M059J (cell line): ENCODE measurements at places on chromosomes 7 and 10.
A peak's percentile ranks its signal among the peaks of the same experiment; 100 is the strongest.

- DNase-seq: no peak
Measured at GRCh38 chr10:78328592-78329404, 295.1 kb downstream of the RPS24 start.

- DNase-seq: peak; percentile 80
Measured at GRCh38 chr10:8069627-8070026, 15.1 kb downstream of the GATA3 start.

- DNase-seq: no peak
Measured at GRCh38 chr7:51108134-51108533, 208.5 kb downstream of the COBL start.

- DNase-seq: peak; percentile 86
Measured at GRCh38 chr7:148527717-148528168, 62.8 kb upstream of the C7orf33 start.

- DNase-seq: peak; percentile 73
Measured at GRCh38 chr10:29102233-29102632, 186.6 kb upstream of the LYZL1 start.

DNA sequence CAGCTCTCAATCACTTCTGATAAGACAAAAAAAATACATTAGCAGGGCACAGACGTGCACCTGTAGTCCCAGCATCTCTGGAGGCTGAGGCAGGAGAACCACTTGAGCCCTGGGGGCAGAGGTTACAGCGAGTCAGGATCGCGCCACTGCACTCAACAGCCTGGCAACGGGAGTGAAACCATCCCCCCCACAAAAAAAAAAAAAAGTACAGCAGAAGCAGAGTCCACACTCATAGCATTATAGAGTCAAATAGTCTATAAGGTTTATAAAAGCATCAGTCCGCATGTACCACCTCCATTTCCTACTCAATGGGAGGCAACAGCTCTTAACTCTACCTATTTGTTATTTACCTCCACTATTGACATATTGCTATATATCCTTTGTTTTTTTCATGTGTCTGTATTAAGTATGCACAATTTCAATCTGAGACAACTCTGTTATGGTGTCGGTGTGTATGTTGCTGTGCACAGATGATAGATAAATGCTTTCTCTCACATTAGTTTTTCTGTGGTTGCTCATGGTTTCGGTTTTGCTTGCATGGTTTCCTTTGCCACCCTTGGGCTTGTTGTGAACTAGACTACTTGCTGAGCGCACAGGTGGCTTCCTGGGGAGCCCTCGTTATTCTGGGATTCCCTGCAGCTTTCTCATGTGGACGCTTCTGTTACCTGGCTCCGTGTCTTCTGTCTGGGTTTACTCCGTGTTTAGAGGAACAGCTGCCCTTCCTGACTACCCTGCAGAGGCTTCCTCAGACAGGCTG lies 40.4 kb downstream of the PROSER2 start:
- DNase-seq: no peak

DNA sequence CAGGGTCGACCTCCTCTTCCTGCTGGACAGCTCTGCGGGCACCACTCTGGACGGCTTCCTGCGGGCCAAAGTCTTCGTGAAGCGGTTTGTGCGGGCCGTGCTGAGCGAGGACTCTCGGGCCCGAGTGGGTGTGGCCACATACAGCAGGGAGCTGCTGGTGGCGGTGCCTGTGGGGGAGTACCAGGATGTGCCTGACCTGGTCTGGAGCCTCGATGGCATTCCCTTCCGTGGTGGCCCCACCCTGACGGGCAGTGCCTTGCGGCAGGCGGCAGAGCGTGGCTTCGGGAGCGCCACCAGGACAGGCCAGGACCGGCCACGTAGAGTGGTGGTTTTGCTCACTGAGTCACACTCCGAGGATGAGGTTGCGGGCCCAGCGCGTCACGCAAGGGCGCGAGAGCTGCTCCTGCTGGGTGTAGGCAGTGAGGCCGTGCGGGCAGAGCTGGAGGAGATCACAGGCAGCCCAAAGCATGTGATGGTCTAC lies 46.9 kb downstream of the VWA2 start:
- no peak for DNase-seq

- DNase-seq: no peak
Measured at GRCh38 chr10:97065686-97066660, 119.8 kb downstream of the SLIT1 start.

- DNase-seq: peak; percentile 67
Measured at GRCh38 chr10:788796-789748, 99.6 kb upstream of the DIP2C start.

DNA sequence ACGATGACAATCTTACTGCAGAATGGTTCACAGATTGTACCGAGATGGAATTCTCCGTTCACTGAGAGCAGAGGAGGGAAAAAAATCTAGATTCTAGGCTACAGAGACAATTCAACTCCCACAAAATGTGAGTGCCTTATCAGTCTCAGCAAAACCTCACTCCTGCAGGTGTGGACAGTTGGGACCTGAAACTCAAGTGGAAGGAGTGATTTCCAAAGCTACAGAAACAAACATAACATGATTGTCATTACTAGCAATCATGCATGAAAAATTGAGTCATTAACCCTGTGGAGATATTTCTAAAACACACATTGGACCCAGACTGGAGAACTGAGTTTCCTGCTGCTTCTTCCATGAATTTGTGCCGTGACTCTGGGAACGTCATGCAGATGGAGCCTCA lies 70.3 kb downstream of the CALML3 start:
- peak; percentile 40 for DNase-seq

GRCh38 chr7:132457658-132458057 lies 118.6 kb downstream of the PLXNA4 start:
- no peak for DNase-seq

DNA sequence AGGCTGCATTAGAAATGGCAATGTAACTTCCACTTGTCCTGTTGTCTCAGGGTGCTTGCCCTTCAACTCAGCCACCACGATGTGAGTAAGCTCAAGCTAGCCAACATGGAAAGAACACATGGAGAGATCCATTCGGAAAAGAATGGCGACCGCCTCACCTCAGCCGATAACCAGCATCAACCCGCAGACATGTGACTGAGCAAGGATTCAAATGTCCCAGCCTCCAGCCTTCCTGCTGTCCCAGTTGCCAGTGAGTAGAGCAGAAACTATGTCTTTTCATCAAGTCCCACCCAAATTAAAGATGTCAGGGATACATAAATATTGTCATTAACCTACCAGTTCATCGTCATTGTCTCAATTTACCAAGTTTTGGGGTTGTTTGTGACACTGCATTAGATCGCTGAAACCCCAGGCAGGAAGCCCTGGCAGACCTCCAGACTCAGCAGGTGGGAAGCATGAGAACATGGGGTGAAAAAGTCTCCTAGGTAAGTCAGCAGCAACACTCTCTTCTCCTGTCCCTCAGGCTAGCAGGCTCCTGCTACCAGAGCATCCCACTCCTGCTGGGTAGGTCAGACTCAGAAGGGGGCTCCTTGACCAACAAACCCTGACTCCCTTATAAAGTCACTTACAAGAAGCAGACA lies 67.0 kb downstream of the OSBPL3 start:
- no peak for DNase-seq

DNA sequence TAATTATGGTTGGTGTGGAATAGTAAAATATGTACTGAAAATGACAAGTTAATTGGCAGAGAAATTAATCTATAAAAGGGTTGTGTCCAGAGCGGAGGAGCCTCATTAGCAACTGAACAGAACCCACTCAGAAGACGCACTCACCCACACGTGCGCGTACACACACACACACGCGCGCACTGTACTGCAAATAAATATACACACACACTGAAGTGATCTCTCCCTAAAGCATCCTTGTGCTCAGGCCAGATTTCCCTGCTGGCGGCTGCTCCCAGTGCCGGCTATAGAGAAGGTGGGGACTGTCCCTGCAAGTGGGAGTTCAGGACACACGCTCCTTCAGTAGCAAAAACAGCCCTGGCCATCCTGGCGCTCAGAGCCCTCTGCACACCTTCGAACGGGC lies 85.2 kb downstream of the CHST15 start:
- DNase-seq: no peak

DNA sequence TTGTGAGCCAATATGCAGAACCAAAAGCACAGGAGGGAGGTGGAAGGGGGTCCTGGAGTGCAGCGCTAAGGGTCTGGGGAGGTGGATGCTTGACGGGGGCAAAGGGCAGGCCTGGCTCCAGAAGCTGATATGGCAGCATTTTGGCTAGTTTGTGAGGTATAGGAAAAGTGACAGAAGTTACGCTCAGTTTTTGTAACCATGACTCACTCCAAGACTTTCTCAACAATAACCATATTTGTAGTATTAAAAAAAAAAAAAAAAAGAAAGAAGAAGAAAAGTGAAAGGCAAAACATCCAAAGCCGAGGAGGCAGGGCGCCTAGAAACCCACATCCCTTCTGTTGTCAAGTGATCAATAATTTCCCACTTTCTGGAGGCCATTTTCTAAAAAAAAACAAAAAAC lies 92.3 kb downstream of the RNF216 start:
- no peak for DNase-seq

GRCh38 chr10:48523820-48524758 lies 80.8 kb downstream of the ARHGAP22 start:
- DNase-seq: peak; percentile 40

DNA sequence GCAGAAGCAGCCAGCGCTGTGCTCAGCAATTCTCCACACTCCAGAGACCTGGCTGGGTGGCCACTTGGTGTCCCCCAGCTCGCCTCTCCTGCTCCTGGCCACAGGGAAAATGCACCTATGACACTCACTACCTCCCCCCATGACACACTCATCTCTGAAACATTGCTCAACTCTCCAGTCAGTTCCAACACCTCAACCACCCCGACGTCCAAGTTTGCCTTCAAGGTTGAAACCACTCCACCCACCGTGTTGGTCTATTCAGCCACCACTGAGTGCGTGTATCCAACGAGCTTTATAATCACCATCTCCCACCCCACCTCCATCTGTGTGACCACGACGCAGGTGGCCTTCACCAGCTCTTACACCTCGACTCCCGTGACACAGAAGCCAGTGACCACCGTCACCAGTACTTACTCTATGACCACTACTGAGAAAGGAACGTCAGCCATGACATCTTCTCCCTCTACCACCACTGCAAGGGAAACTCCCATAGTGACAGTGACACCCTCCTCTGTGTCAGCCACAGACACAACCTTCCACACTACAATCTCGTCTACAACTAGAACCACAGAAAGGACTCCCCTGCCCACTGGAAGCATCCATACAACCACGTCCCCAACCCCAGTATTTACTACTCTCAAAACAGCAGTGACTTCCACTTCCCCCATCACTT lies 2.7 kb downstream of the MUC3A start:
- no peak for DNase-seq

DNA sequence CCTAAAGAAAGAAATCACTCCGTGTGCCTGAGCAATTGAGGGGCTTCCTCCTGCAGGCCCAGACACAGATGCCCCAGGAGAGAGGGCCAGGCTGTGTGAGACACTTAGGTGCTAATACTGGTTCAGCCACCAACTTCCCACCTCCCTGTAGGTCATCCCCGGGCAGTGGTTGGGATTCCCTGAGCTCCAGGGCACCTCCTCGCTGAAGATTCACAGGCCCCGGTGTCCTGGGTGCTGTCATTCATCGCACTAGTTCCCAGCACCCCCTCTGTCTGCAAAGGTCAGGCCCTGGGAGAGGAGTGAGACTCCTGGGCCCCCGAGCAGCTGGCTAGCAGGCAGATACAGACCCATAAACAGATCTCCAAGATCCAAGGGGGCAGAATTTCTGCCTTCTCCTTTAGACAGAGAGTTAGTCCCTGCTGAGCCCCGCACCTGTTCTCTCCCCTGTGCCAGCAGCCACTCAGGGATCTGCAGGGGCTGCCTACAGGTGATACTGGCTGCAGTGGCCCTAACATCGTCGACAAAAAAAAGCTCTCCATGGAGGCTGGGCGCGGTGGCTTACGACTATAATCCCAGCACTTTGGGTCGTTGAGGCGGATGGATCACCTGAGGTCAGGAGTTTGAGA lies 38.2 kb upstream of the GTF2I start:
- DNase-seq: no peak

- DNase-seq: no peak
Measured at GRCh38 chr7:120979765-120980499, 8.6 kb upstream of the CPED1 start.

- DNase-seq: no peak
Measured at GRCh38 chr10:7317786-7318446, 92.9 kb downstream of the SFMBT2 start.

GRCh38 chr10:110600487-110601101 lies 33.1 kb downstream of the SMC3 start:
- peak; percentile 60 for DNase-seq

- DNase-seq: peak; percentile 87
Measured at GRCh38 chr7:158649279-158649678, 55.3 kb downstream of the NCAPG2 start.

DNA sequence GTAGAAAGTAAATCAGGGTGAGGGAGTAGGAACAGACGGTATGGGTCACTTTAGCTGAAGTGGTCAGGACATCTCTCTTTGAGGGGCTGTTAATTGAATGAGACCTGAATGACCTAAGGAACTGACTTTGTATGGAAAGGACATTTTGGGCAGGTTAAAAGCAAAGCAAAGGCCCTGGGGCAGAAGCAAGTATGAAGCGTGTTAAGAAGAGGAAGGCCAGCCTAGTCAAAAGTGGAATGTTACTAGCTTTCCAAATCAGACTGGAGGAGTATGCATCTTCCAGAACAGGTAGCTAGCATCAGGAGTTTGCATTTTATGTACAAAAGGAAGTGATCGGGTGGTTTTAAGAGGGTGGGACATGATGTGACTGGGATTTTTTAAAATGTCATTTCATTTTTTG lies 70.9 kb upstream of the PCGF5 start:
- DNase-seq: no peak

- DNase-seq: peak; percentile 80
Measured at GRCh38 chr7:102431617-102432298, 1.6 kb upstream of the ORAI2 start.

- DNase-seq: no peak
Measured at GRCh38 chr7:158620839-158621441, 33.3 kb upstream of the PTPRN2 start.

DNA sequence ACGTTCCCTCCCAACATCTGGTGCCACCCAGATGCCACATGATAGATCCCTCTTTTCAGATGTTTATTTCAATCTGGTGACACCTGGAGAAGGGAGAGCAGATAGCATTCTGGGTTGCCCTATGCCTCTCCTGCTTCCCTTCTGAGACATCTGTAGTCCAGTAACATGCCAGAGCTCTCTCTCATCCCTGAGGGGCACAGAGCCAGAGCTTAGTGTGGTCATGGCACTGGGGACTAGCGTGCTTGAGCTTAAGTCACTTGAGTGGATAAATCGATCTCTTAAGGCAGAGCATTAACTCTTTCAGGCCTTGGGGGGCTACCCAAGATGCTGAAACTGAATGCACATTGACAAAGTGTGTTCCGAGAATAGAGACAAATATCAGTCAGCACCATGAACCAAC lies 47.9 kb downstream of the WNT2 start:
- DNase-seq: no peak

GRCh38 chr10:103688491-103688890 lies 166.9 kb downstream of the SH3PXD2A start:
- no peak for DNase-seq

- peak; percentile 49 for DNase-seq
Measured at GRCh38 chr10:88278912-88279311, 304.2 kb downstream of the RNLS start.
